ENCODE measurements at places on chromosomes 5 and 9.

DNA sequence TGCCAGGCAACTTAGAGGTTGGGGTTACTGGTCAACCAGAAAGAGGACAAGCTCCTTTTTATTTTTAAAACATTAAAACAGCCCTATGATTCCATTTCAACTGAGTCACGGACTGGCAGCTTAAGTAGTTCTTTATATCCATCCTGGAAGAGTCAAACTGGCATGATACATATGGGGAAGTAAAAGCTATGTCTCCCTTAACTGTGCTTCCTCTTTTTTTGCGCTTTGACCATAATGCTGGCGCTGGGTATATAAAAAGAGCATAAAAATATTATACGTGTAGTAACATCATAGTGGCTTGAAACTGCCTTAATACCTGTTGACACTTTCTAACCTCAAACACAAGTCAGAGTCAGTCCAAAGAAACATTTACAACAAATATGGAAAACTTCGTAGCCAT lies 274.4 kb downstream of the CSNK1G3 start:
- no peak for DNase-seq

- DNase-seq = no peak
Measured at GRCh38 chr9:10079284-10079964, 533.4 kb downstream of the PTPRD start.

- no peak for DNase-seq
Measured at GRCh38 chr5:59222687-59223511, 640.0 kb downstream of the RAB3C start.

DNA sequence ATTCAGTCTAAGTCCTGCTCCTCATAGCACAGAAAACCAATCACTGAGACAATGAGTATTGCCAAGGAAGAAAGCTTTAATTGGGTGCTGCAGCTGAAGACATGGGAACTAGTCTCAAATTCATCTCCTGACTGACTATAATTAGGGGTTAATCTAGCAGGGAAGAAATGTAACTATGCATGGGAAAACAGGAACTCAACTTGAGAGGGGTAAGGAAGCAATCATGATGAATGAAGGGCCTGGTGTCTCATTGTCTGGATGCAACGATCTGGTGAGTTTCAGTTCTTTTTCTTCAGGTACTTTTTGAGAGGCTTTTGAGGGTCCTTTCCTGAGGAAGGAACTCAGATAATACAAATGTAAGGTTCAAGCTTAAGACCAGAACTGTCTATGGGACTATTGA lies 24.0 kb upstream of the OCLN start:
- DNase-seq = no peak

DNA sequence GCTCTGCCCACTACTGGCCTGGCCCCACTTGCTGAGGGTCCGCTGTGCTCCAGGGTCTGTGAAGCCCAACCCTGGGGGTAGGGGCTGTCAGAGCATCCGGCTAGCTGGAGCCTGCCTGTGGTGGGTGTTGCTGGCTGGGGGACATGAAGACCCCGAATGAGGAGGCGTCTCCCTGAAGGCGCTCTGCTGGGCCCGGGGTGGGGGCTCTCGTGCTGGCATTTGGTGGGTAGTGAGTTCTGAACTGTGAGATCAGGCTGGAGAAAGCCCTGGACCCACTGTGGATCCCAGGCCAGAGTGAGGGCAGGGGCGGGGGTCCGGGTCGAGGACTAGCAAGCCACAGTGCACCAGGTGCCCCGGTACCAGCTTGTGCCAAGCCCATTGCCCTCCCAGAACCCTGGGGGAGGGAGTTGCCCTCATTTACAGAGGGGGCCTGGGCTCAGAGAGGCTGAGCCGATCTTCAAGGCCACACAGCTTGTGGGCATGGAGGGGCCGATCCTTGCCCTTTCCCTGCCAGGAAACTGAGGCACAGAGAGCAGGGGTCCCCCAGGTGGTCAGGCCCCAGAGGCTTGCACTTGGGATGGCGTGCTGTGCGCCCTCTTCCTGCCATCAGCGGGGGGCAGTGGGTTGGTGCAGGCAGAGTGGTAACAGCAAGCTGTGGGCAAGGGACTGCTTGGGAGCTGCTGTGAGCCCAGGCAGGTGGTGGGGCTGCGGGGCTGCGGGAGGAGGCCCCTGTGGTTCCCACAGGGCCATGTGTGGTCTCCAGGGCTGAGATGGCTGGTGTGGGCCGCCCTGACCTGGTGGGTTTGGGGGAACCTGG lies 15.9 kb downstream of the RXRA start:
- no peak for DNase-seq

- DNase-seq = no peak
Measured at GRCh38 chr9:128246471-128246870, 29.3 kb downstream of the GOLGA2 start.

DNA sequence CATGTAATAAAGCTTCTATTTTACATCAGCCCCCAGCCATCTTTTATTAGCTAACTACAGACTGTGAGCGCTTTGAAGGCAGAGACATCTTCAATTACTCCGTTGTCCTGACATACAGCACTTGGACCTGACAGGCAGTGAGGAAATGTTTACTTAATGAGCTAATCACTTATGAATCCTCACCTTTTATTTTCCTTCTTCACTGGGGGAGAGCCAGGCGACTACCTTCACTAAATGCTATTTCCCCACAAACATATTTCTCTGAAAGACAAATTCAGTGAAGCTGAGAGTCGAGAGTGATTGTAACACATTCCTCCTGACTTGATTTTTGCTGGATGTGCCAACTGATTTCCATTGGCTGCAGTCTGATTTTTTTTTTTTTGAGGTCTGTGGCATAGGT lies 192.1 kb upstream of the CLINT1 start:
- no peak for DNase-seq

GRCh38 chr9:3804103-3804502 lies 278.3 kb upstream of the RFX3 start:
- DNase-seq = no peak

GRCh38 chr9:130267930-130268329 lies 2.4 kb downstream of the HMCN2 start:
- DNase-seq = no peak

- DNase-seq = no peak
Measured at GRCh38 chr5:56534102-56534829, 281.1 kb upstream of the MAP3K1 start.

GRCh38 chr9:104911032-104911607 lies 16.8 kb downstream of the ABCA1 start:
- DNase-seq = no peak

DNA sequence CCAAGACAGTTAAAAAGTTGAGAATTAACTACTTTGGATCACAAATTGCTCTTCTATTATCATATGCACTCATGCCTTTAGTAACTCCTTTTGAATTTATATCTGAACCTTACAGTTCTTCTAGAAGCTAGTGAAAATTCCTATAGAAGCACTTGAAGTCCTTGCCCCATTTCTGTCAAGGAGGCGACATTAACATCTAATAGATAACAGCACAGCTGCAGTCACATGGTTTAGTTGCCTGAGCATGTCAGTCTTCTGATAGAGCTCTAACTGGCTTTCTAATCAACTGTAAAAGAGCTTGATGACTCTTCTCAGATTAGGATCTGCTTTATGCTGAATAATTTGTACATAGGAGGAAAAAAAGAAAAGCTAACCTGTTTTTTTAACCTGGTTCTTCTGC lies 9.0 kb downstream of the RFESD start:
- no peak for DNase-seq

- no peak for DNase-seq
Measured at GRCh38 chr9:87338088-87338989, 159.3 kb upstream of the DAPK1 start.

DNA sequence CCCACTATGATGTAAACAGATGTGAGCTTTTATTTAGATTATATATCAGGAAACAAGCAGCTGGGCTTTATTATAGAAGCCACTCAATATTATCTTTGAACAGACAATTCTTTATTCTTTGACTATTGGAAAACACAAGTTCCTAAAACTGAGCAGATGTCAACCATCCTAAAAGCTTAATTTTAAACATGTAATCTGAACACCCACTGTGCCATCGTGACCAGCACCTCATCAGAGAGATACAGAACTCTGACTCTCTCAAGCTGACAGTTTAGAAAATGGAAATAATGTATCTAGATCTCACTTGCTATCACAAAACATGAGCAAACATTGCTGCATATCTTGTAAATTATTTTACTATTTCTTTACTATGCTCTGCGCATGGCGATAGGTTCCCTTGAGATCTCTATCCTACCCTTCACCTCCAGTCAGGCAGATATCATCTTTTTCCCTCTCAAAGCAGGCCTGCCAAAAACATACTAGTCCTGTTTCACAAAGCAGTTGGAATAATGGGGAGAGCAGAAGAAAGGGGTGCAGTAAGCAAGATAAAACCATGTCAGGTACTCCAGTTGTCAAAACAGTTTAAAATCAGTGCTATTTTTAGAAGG lies 151.0 kb downstream of the KIAA0825 start:
- no peak for DNase-seq

DNA sequence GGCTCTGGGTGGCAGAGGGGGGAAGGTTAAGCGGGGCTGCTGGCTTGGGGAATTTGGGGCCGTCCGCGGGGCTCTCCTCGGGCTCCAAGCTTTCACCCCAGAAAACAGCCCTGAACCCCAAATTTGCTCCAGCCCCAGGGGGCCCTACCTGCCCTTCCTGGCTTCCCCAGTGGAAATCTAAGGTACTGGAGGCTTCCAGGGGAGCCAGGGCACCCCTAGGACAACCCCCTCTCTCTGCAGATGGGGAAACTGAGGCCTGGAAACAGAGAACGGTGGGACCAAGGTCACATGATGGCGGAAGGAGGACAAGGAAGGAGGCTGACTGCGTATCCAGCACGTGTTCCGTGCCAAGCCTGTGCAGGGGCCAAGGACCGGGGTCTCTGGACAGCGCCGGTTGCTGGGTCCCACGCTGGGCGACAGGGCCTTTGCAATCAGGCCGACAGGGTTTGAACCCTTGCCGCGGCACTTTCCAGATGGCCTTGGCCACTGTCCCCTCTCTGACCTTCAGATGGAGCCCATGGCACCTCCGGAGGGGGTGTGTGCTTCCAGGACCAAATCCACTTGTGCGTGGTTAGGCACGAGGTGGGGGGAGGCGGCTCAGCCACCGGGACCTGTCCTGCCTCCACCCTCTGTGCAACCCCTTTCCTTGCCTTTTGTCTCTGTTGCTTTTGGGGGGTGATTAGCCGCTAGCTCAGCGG lies 183.1 kb downstream of the C9orf50 start:
- no peak for DNase-seq

DNA sequence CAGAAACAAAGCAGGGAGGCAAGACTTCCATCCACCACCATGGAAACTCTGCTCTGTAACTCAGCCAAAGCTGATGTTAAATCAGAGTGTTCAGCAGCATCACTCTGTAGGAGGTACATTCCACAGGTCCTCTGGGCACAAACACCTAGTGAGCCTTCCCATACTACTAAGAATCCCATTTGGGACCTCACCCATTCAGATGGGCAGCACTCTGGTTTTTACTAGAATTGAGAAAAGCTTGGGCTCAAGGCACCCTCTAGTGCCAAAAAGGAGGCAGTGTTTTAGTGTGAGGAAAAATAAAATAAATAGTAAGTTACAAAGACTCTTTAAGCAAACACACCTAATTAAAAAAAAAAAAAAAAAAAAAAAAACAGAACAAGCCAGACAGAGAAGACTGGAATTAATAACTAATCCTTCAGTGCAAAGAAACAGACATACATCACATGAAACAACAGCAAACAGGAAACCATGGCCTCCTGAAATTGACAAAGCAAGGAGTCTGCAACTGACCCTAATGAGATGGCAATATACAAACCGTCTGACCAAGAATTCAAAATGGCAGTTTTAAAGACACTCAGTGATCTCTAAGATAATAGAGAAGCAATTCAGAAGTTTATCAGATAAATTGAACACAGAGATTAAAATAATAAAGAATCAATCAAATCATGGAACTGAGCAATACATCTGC lies 159.5 kb downstream of the GNA14 start:
- no peak for DNase-seq

GRCh38 chr5:119808024-119808423 lies 178.7 kb downstream of the FAM170A start:
- DNase-seq = no peak

DNA sequence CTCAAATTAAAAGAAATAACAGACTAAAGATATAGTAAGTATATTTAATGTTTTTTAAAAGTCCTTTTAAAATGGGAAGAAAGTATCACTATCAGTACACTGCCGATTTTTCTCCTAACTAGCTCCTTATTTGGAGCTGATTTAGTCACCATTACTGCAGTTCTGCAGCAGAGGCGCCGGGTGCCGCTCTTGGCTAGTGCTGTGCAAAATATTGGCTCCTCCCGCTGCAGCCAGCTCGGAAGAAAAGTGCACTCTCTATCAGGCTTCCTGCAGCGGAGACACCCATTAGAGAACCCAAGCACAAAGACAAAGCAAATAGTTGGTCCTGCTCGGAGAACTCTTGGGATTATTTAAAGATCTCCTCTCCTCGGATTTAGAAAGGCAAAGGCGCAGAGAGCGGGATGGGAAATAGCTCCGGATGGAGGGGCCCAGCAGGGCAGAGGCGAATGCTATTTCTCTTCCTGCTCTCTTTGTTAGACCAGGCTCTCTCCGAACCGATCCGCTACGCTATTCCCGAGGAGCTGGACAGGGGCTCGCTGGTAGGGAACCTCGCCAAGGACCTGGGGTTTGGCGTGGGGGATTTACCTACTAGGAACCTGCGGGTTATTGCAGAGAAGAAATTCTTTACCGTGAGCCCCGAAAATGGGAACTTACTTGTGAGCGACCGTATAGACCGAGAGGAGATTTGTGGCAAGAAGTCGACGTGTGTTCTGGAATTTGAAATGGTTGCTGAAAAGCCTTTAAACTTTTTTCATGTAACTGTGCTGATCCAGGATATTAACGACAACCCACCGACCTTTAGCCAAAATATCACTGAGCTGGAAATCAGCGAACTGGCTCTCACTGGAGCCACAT lies at the start of gene PCDHGB3:
Gene PCDHGB3, plus strand, starts transcription at position 249 of the 855 bp plus-strand sequence. Its CDS starts 153 bp downstream, at position 402.
- DNase-seq = no peak

DNA sequence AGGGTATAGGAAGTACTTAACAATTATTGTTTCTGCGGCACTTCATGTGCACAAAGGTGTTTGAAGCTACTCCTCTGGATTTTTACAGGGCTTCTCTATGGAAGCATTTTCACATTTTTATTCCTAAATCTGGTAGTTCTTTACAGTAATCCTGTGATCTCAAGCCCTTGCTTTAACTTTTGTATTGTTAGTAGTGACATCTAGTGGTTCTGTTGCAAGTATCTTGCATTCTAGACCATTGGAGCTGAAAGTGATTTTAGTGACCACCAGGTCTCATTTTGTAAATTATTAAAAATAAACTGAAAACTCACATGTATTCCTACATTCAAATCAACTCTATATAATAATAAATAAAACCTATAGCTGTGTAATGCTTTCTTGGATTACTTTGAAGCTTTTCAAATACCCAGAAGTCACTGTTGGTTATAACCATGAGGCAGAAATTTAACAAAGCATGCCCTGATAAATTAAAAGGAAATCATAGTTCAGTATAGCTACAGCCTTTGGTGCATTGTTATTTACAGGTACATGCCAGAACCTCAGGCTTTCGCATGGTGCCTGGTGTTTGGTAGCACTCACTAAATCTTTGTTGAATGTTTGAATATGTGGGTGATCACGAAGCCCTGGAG lies 18.9 kb downstream of the RPS23 start:
- no peak for DNase-seq

Measured in NK-92 treated with Interleukin-12 subunit alpha and Interleukin-12 subunit beta, amount 100 ng/mL, for 24 hours (cell line).